T follicular helper cell (primary cell): ENCODE measurements at places on chromosomes 1 and 21.

DNA sequence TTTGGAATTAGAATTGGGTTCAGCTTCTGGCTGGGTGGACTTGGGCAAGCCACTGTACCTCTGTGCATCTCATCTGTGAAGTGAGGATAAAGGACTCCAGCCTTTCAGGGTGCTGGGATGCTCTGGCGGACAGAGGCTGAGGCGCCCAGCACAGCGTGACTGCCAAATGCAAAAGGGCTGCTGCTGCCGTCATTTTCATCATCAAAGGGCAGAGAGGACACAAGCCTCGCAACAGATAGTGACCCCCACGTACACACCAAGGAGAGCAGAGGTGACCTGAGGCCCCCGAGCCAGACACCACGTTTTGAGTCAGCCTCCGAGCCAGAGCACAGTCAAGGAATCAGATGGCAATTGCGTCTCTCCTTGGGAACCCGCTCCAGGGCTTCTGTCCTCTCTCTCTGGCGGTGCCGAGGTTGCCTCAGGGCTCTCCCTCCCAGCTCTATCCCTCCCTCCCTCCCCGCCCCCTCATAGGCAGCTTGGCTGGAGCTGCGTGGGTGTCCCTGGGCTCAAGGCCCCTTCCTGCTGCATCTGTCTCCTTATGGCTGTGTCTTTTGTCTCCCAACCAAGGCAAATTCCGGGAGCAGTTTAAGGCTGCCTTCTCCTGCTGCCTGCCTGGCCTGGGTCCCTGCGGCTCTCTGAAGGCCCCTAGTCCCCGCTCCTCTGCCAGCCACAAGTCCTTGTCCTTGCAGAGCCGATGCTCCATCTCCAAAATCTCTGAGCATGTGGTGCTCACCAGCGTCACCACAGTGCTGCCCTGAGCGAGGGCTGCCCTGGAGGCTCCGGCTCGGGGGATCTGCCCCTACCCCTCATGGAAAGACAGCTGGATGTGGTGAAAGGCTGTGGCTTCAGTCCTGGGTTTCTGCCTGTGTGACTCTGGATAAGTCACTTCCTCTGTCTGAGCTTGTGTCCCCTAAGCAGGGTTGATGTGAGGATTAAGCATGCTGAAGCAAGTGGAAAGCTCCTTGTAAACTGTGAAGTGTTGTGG lies 9.0 kb downstream of the HCRTR1 start:
- no peak for DNase-seq

DNA sequence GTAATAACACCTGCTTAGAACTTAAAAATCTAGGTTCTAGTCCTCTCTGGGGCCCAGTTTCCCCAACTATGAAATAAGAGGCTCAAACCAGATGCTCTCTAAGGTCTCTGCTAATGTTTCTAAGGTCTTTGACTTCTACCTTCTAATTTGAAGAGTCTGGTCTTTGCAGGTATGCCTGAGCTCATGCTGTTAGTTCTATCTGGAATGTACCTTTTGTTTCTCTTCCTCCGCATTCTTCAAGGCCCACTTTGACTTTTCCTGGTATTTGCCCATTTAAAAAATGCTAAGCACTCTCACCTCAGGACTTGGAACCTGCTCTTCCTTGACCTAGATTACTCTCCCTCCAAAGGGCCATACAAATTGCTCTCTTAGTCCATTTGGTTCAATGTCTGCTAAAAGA lies 13.5 kb downstream of the SLC35D1 start:
- no peak for DNase-seq

- no peak for DNase-seq
Observed at GRCh38 chr1:116031302-116031835, 55.1 kb downstream of the SLC22A15 start.

- DNase-seq: no peak
Observed at GRCh38 chr1:3465935-3466321, 11.5 kb downstream of the ARHGEF16 start.

GRCh38 chr1:31995263-31995662 lies 18.4 kb upstream of the KHDRBS1 start:
- no peak for DNase-seq

- DNase-seq: no peak
Observed at GRCh38 chr1:187721216-187721615, 892.5 kb downstream of the PLA2G4A start.

GRCh38 chr1:24959623-24959975 lies 29.5 kb upstream of the RUNX3 start:
- DNase-seq: no peak

DNA sequence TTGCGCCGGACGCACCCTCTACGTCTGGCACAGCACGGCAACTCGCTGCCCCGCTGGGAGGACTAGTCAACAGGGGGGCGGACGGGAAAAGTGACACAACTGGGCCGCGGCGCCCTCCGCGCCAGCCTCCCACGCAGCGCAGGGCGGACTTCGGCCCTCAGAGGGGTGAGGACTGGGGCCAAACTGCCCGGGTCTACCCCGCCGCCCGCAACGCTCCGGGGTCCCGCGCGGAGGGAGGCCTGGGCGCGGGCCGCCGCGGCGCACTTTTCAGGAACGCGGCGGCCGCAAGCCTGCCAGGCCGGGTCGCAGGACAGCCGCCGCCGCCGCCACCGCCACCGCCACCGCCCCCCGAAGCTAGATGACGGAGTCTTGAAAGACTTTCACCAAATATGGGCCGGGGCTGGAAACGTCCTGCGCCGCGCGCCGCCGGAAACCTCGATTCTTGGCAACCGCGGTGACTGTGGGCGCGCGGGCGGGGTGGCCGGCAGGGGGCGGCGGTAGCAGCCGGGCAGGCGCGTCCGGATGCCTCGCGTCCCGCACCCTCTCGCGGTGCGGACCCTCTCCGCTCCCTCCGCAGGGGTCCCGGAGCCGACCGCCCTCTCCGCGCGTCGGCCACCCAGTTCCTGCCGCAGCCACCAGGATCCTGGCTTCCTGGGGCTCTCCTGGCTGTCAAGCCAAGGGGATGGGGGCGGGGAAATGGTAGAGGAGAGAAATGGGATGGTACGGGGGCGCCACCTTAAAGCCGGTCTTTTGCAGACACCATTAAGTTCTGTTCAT lies 3.7 kb upstream of the CCN1 start:
- DNase-seq: no peak

DNA sequence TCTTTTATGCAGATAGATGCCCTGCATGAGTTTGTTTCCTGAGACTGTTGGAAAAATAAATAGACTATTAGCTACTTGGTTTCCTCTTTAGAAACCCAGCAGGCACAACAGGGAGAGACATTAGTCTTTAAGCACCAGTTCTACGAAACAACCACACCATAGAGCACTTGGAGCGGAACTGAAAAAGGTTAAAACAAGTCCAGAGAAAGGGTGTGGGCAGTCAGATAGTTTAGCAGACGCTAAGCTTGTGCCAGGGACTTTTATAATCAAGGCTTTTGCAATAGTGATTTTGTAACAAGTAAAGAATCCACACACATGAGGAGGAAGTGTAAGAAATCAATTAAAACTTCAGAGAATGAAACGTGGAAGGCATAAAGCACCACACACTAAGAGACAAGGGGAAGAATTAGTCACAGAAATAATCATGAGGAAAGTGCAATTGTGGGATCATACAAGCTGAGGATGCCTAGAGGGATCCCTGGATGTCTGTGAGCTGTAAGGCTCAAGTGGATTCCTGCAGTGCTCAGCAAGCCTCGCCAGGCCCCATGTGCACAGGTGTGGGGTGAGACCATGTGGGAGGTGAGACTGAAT lies 37.8 kb upstream of the TLR5 start:
- DNase-seq: no peak

DNA sequence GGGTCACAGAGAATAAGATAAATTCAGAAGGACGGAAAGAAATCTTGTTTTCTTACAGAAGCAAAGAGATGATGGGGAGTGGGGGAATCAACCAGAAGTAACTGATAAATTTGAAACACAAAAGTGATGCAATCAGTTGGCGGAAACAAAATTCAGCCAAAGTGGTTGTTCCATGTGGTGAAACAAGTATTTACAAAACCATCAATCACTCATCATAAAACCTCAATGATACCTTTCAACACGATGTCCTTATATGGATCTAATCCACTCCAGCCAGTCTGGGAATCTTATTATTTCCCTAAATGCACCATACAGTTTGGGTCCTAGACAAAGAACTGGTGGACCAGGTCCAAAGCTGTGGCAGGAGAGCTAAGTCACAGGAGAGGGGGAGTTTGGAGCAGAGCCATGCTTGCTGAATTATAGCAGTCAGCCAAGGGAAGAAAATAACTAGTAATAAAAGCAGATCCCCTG lies 303.8 kb upstream of the LRRC7 start:
- no peak for DNase-seq

DNA sequence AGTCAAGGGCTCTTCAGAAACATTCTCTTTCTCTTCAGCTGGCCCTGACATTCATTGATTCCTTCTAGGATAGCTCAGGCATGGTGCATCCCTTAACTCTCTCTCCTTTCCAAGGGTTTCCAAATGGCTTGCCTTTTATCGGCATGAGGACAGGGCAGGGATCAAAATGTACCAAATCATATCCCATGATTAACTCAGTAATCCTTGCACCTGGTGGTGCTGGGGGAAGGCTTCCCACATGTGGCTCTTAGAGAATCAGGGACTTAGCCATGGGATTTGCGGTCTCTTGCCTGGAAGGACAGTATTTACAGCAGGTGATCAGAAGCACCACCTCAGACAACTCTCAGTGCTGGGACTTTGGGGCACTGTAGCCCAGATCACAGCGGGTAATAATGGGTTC lies 46.2 kb upstream of the EDEM3 start:
- no peak for DNase-seq

DNA sequence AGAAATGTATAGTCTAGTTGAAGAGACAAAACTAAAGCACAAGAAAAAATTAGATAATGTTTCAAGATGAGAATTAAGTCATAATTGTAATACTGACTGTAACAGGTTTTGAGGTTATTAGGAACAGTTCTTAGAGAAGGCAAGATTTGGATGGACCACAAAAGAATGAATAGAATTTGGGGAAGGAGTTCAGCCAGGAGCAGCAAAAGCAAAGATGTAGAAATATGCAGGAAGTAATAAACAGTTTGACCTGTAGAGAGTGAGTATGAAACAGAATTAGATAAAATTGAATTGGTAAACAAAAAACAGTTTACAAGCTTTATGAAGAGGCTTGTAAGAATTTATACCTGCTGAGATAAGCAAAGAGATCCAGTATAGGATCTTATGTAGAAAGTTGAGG lies 16.3 kb downstream of the VPS45 start:
- DNase-seq: no peak

- no peak for DNase-seq
Observed at GRCh38 chr21:34105947-34106541, 32.7 kb downstream of the MRPS6 start.

DNA sequence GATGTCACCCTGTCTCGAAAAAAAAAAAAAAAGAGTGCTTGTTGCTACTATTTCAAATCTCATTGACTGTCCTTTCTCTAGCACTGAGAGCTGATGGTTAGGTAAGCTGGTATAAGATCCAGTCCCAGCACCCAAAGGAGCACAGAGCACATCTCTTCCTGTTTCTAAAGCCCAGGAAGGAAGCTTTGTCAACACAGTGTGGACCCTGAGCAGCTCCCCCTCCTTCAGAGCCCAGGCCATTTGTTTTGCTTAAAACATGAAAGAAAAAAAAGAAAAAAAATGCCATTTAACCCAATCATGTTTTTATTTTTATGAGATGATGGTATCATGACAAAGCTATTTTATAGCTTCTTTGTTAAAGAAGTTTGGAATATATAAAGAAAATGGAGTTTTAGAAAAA lies 184.1 kb upstream of the DUSP10 start:
- no peak for DNase-seq

DNA sequence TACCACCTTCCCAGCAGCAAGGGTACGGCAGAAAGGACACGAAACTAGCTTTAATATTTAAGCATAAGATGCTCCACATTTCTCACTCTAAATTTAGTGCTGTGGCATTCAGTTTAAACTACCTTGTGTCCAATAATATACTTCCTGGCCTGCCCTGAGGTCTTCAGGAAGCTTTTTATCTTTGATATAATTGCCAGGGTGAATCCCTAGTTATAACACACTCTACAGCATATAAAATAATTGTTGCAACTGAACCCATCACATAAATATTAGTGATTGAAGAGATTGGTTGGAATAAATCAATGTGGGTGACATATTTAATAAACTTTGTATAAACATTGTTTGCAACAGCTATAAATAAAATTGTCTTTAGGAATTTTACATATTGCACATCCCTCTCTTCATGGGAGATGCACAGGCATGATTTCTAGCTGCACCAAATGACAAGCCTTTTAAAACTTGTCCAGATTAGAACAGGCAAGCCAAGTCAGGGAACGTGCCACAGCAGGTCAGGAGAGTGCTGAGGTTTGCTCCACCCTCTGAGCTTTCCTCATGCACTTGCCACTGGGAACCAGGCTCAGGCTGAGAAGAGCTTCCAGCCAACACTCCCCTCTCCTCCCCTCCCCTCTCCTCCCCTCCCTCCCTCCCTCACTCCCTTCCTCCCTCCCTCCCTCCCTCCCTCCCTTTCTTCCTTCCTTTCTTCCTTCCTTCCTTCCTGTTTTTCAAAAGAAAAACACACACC lies 623.2 kb upstream of the PKN2 start:
- no peak for DNase-seq

DNA sequence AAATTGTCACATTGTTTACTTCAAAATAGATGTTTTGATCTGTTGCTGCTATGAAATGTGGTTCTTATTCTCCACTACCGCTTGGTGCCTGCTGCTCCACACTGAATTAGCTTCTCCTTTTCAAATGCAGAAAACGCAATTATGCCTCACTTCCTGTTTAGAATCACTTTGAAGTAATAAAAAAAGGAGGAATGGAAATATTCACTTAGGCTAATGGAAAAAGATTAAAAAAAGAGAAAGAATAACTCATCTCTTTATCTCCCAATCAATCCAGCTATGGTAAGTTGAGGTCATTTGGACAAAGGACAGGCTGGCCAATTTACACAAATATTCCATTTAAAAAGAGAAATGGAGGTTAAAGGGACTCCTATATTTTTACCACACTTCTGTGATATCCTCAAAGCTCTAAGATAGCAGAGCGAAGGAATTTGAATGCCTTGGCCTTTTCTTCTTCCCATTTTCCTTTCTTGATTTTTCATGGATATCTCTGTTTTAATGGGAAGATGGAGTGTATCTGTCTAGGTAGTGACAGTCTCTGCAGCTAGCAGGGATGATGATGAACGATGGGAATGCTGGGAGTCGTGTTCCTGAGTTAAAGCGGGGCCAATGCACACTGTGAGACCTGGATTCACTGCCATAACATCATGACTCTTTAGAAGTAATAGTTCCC lies 35.7 kb downstream of the RGS5 start:
- DNase-seq: no peak
